ENCODE measurements at places on chromosomes 12 and 14.

- DNase-seq: no peak
Observed at GRCh38 chr12:51846271-51846691, 2.2 kb downstream of the FIGNL2 start.

GRCh38 chr14:103099081-103099732, 4.7 kb downstream of the EXOC3L4 start:
- no peak for DNase-seq

DNA sequence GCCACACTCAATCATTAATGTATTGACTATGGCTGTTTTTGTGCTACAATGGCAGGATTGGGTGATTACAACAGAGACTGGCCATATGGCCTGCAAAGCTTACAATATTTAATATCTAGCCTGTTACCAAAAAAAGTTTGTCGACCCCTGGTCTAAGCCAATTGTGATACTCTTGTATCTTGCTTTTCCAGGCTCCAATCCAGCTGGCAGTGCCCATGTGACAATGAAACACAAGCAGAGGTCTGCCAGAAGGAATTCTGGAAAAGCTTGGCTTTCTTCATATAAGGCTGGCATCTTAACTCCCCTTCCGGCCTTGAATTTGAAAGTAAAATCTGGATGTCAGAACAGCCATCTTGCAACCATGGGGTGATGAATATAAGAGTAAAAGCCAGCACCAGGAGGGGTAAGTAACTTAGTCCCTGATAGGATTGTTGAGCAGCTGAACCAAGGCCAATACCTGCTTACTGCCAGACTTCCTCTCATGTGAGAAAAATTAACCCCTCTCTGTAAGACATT, 458.7 kb downstream of the TMTC2 start:
- DNase-seq: no peak

DNA sequence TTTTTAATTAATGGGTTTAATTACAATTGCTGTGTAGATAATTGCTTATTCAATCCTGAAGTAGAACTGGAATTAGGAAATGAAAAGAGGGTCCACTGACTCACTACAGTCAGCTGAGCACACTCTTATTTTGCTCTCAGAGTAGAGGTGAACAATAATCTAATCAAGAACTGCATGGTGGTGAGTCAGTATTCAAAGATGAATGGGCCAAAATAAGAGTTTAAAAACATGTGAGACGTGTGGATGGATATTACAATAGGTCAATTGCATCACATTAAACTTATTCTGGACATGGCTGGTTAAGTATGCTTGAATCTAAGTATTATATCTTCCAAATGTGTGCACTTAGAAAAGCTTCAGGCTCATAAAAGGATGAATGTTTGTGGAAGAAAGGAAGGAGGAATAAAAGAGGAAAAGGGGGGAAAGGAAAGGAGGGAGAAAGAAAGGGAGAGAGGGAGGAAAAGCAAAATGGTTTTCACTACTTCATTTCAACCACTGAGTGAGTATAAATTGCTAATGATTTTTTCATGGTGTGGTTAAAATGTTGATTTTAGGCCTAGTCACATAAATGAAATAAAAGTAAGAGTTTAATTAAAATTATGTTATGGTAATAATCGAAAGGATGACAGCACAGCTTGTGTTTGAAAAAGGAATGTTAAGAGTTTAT, 27.0 kb upstream of the EEA1 start:
- DNase-seq: no peak

DNA sequence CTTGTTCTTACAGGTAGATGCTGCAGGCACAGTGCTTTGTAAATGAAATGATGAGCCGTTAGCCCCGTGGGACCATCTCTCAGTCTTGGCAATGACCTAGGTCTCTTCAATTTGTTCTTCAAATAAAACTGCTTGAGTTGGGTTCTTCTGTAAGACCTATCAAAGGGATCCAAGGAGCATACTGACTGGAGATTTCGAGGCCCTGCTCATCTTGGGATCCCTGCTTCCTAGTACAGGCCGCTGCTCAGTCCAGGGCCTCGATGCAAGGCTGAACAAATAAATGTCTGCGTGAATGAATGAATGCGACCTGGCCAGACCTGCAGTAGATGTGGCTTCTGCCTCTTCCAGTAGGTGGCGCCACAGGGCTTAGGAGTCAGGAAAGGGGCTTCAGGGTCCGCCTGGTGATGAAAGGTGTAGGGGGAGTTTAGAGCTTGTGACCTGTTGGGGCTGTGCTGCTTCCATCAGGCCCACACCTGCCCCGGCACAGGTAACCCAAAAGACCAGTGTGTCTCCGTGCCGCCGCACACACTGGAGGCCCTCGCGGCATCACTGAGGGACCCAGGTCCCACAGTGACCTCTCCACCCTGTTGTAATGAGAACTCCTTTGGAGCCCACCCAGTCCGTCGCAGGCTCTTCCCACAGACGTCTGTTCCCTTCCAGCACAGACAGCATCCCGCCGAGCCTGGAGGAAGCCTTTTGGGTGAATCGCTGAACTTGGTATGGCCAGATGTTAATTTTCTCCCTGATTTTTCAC, 4.4 kb downstream of the CACNA1C start:
- peak; percentile 86 for DNase-seq

- DNase-seq: no peak
Observed at GRCh38 chr12:42801271-42801670, 211.7 kb upstream of the PRICKLE1 start.

DNA sequence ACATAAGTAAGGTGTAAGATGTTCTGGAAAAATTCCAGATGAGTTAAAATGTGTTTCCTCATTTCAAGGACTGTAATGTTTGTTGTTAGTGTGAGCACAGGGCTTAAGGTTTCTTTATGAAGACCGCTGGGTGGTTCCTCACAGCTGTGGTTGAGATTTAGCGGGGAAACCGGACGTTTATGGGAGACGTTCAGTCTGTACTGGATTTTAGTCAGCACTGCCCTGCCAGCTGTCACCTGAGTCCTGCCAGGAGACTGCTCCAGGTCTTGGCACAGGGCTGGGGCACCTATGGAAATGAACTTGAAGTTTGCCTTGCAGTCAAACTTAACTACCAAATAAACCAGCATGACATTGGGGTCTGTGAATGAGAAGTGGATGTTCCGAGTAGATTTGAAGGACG, 555.2 kb downstream of the DIO2 start:
- no peak for DNase-seq

DNA sequence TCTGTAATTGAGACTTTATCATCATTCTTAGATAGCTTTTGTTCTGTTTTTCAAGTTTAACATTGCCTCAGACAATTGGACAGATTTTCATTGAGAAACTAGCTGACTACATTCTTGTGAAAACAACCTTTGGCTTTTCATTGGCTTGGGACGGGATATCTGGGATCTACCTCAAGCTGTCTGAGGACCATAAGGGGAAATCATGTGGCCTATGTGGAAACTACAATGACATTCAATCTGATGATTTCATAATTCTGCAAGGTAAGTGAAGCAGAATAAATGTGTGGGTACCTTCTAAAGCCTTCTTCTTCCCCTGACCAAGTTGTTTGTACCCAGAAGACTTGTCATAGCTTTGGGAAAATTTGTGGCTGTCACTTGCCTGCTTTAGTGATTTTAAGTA, 133.5 kb downstream of the OTOGL start:
- no peak for DNase-seq

DNA sequence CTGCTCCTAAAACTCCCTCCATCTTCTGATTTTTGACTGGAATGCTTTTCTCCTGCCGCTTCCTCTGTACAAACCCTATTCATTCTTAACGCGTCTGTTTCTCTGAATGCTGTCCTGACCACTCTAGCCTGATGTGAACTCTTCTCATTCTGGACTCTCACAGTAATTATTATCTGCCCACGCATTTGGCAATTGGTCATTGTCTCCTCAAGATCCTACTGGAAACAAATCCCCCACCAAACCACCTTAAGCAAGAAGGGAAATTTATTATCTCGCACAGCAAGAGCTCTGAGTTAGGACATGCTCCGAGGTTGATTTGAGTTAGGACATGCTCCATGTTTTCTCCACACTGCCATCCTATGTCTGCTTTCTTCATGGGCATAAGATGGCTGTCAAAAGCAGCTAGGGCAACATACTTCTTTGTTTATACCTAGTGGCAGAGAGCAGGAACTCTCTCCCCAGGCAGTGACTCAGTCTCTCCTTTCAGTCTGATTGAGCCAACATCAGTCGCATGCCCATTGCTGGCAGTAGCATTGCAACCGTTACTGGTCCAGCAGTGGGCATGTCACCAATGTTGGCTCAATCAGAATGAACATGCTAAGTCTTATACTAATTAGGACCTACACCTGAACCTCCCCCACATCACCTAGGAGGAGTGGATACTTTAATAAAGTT, 102.2 kb downstream of the SSPN start:
- DNase-seq: no peak

DNA sequence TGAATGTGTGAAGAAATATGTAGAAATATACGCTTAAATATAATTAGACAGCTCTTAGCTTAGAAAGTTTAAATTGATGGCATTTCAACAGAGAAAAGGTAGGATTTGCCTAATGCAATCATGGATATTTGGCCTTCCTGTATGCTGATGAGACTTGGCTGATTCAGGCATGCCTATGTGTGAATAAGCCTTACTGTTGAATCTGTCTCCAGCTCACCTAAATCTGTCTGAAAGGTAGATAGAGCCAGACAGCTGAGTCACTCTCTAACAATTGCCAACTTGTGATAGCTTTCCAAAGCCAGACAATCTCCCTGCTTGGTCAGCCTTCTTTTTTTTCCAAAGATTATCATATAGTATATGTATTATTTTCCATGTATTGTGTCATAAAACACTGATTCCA, 92.8 kb upstream of the FLRT2 start:
- DNase-seq: no peak

GRCh38 chr12:109580684-109581333, 7.2 kb downstream of the MVK start:
- DNase-seq: no peak

- DNase-seq: peak; percentile 79
Observed at GRCh38 chr12:52061470-52062166, 8.2 kb upstream of the ATG101 start.

DNA sequence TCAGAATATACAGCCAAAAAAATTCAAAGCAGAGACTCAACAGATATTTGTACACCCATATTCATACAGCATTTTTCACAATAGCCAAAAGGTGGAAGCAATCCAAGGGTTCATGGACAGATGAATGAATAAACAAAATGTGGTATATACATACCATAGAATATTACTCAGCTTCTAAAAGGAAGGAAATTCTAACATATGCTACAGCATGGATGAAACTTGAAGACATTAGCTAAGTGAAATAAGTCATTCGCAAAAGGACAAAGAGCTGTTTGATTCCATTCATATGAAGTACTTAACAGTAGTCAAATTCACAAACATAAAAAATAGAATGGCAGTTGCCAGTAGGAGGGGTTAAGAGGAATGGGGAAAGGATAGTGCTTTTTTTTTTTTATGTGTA, 91.8 kb upstream of the ARID2 start:
- DNase-seq: no peak

GRCh38 chr14:29803045-29803444, 124.6 kb downstream of the PRKD1 start:
- no peak for DNase-seq

- DNase-seq: no peak
Observed at GRCh38 chr12:40831916-40832315, 139.7 kb downstream of the CNTN1 start.

DNA sequence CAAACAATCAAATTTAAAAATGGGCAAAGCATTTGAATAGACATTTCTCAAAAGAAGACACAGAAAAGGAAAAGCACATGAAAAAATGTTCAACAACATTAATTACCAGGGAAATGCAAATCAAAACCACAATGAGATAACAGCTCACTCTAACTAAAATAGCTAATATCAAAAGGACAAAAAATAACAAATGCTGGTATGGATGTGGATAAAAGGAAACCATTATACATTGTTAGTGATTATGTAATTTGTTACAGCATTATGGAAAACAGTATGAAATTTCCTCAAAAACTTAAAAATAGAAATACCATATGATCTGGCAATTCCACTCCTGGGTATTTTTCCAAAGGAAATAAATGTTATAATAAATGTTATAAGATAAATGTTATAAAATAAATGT, 52.9 kb downstream of the DUSP6 start:
- no peak for DNase-seq

DNA sequence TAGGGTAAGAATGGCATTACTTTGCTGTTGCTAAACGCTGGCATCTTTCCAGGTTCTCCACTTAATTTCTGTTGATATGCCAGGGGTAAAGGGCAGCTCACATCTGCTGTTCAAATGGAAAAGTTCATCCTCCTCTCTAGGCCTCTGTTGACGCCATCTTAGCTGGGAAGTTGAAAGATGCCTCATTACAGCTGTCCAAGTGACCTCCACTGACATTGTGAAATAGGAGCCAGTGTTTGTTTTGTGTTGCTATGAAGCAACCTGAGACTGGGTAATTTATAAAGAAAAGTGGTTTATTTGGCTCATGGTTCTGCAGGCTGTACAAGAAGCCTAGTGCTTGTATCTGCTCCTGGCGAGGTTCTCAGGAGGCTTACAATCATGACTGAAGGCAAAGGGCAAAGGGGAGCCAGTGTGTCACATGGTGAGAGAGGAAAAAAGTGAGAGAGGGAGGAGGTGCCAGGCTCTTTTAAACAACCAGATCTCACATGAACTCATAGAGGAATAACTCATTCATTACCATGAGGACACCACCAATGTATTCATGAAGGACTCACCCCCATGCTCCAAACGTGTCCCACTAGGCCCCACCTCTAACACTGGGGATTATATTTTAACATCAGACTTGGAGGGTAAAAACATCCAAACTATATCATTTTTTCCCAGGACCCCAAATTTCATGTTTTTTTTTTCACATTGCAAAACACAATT, 3.2 kb upstream of the ADAM21 start:
- no peak for DNase-seq

GRCh38 chr12:106645074-106645421, 62.2 kb downstream of the RFX4 start:
- peak; percentile 81 for DNase-seq

DNA sequence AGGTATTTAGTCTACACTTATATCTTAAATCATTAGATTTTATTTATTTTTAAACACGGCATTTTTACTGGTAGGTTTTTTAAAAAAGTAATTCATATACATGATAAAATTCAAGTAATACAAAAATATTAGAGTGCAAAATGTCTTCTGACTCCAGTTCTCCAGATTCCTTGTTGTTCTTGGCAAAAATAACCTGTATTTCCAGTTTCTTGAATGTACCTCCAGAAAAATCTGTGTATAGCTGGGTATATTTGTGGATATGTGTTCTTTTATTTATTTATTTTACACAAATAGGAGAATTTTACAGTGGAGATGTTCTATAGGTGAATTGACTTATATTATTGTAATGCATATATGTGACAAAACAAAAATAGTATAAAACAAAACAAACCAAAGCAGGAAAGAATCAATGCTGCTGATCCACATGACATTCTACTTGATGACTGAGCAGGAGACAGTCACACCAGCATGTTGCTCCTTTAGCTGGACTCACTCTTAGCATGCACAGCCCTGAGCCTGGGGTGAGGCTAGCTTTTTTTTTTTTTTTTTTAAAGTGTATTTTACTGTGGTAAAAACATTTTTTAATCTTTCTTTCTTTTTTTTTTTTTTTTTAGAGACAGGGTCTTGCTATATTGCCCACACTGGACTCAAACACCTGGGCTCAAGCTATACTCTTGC, 42.2 kb upstream of the SLC38A2 start:
- no peak for DNase-seq

- DNase-seq: peak; percentile 35
Observed at GRCh38 chr14:50542941-50543418, 10.6 kb upstream of the MAP4K5 start.

GRCh38 chr12:102602521-102602920, 122.2 kb upstream of the IGF1 start:
- DNase-seq: no peak

Measured in posterior cingulate gyrus (tissue), 11 donors.